ENCODE measurements at places on chromosomes 7 and 10.

- DNase-seq: peak; percentile 80
Observed at GRCh38 chr10:79562135-79562756, 2.0 kb upstream of the SFTPA2 start.

- no peak for DNase-seq
Observed at GRCh38 chr10:110714356-110714755, 70.2 kb downstream of the RBM20 start.

GRCh38 chr7:140084972-140085371, 22.2 kb upstream of the PARP12 start:
- DNase-seq: no peak

GRCh38 chr10:72704117-72704516, 12.2 kb downstream of the MCU start:
- DNase-seq: no peak

- DNase-seq: peak; percentile 63
Observed at GRCh38 chr7:44325811-44326241, 432 bp upstream of the CAMK2B start.

- DNase-seq: no peak
Observed at GRCh38 chr10:23966504-23967051, 242.4 kb upstream of the KIAA1217 start.

DNA sequence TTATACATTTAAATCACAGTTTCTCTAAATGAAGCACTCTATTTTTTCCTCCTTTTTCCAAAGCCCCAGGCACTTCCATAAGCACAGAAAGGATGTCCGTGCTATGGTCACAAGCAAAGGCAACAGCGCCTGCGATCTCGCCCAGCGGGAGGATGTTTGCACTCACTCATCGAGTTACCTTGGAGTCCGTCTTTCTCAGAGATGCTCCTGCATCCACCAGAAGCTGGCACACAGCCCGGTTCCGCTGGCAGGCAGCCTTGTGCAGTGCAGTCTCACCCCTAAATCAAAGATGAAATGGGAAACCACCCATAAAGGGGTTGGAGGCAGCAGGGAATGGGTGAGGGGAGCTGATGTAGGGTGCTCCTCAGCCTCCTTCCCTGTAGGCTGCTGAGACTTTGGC, 51.9 kb upstream of the PTN start:
- DNase-seq: peak; percentile 63

- no peak for DNase-seq
Observed at GRCh38 chr7:7737674-7738073, 19.3 kb upstream of the RPA3 start.

- DNase-seq: no peak
Observed at GRCh38 chr10:74997163-74997562, 114.3 kb upstream of the SAMD8 start.

- DNase-seq: no peak
Observed at GRCh38 chr10:108422286-108422685, 1257.8 kb upstream of the SORCS1 start.

- DNase-seq: no peak
Observed at GRCh38 chr7:100673942-100674410, 436 bp downstream of the GNB2 start.

DNA sequence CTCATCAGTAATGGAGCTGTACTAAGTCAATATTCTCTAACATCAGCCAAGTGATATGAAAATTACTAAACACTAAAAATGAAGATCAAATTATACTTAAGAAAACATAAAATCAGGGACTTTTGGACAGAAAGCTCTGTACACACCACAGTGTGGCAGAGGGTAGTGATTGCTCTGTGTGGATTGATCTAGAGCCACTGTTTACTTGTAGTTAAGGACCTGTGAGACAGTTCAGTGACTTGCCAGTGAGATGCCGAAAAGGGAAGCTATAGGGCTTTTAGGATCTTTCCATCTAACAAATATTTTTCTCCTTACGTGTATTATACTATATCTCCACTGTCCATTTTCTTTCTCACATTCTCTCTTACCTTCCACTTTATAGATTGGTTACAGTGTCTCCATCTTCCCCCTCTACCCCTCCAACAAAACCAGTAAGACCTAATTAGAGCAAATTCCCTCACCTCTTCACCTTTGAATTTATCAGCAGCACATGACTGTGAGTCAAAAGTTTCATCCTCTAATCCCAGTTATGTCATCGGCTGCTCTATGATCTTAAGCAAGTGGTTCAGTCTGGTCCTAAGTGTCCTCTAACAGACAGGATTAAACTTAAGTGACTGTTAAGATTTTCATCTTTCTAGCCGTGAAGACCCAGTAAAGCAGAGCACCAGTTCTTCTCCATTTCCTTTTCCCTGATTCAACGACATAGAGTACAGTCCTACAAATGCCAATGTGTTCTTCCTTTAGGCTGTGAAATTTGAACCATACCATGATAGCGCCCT, 6.9 kb downstream of the PIK3CG start:
- DNase-seq: no peak

DNA sequence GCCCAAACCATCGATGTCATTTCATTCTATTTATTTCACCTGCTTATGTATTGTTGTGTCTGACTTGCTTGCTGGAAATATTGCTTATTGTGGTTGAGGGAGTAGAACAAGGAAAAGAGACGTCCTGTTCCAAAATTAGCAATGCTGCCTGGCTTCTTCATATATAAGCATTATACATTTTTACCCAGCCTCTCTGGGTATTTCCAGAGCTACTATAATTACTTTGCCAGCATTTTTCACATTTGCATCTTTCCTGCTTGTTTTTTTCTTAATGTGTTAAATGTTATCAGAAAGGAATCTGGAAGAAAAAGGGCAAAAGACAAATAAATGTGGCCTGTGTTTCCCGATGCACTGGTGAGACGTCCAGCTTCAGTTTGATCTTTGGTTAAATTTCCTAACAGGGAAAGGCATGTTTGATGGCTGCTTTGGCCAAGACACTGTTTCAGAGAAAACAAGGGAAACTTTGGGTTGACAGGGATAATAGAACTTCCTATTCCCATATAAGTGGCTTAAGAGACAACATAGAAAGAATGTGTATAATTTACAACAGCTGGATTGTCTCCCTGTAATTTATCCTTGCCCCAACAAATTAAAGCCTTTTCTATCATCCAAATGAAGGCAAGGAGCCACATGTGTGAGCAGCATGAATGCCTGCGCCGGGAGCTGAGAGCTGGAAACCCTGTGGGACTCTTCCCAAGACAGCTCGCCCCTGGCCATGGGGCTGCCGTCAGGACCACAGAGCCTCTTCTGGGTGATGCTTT, 671.1 kb upstream of the CELF2 start:
- no peak for DNase-seq

- DNase-seq: no peak
Observed at GRCh38 chr7:142851919-142852318, 3.0 kb upstream of the EPHB6 start.

- DNase-seq: no peak
Observed at GRCh38 chr10:16770670-16771069, 46.6 kb downstream of the RSU1 start.

GRCh38 chr10:130763071-130763470, 548.5 kb downstream of the TCERG1L start:
- no peak for DNase-seq

DNA sequence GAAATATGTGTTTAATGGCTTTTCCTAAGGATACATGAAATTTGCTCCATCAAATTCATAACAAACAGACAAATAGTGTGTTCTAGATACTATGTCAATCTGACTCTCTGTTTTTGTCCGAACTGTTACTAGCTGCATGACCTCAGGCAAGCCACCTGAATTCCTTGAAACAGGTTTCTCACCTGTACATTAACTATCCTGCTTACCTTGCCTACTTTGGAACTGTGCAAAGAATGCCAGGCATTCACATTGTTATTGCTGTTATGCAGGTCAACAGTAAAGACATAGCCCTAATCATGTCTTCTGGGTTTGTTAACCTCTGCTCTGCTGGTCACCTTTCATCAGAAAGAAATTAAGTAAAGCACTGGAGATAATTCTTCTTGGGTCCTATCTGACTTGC, 1283.9 kb upstream of the CELF2 start:
- no peak for DNase-seq

DNA sequence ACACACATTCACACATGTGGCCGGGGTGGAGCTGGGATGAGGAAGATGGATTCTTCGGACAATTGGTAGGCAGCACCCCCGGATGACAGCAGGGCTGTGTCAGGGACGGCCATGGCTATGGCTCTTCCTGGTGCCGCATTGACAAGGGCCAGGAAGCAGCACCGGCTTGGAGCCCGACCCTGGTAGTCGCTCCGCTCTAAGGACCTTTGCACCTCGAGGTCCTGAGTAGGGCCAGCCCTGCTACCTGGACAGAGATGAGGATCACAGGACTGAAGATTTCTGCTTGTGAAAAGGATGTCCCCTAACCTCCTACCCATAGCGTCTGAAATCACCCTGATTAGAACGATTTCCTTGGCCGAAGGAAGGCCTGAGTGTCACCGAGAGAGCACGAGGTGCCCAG, 134.1 kb downstream of the ADARB2 start:
- no peak for DNase-seq

DNA sequence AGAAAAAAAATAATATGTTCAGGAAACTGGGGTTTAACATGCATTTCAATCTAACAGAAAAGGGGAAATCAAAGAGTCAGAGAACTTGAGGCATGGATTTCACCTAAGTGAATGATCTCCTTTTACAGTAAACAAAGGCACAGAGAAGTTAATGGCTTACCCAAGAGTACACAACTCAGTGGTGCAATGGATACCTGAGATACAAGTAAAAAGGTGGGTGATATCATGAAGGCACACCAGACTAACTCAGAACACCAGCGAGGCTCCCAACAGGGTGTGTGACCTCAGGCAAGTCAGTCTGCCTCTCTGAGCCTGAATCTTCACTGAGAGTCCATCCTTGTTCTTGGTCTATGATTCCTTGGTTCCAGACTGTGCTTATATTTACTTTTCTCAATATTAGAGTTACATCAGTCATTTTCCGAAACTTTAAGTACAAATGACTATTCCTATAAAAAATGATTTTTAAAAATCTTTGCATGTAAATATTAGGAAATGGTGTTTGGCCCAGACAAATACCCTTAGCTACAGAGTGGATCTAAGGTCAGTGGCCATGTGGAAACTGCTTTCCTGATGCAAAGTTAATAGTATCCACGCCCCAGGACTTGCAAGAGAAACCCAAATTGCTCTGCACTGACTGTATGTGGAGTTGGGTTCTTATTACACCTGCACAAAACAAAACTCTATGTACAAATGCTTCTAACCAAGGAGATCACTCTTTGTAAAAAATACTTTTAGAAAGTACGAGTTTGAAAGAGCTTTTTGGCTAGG, 282.8 kb upstream of the IMMP2L start:
- no peak for DNase-seq

DNA sequence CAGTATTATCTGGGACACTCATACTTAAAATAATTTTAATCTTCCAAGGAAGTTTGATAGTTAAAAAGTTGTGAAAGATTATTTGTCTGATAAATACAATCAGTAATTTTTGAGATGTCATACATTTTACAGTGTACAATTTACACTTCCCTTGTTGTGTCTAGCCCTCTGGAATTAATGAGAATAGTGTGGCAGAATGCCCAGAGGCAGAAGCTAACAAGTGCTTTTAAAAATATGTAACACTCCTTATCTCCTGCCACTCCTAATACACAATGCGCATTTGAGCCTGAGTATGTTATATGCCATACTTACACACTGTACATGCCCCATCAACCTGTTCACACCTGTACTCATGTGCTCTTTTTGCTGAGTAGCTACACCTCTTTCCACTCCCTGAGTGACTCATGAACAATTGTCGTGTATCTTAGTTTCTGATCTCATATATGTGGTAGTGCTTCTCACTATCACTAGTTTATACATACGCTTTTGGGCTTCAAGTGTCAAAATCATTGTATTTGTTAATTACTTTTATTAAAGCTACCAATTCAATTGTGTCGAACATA, 106.9 kb upstream of the GNAI1 start:
- no peak for DNase-seq

GRCh38 chr7:101833799-101834198, 16.4 kb downstream of the CUX1 start:
- no peak for DNase-seq

- DNase-seq: no peak
Observed at GRCh38 chr10:15182540-15183207, 14.2 kb upstream of the NMT2 start.

DNA sequence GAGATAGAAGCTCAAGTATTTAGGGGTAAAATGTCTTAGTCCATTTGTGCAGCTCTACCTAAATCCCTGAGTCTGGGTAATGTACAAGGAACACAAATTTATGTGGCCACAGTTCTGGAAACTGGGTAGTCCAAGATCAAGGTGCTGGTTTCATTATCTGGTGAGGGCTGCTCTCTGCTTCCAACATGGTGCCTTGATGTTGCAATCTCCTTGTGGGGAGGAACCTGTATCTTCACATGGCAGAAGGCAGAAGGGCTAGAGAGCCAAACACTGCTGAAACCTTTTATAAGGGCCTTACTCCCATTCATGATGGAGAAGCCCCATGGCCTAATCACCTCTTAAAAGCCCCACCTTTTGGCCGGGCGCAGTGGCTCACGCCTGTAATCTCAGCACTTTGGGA, 8.7 kb upstream of the BAZ1B start:
- no peak for DNase-seq

DNA sequence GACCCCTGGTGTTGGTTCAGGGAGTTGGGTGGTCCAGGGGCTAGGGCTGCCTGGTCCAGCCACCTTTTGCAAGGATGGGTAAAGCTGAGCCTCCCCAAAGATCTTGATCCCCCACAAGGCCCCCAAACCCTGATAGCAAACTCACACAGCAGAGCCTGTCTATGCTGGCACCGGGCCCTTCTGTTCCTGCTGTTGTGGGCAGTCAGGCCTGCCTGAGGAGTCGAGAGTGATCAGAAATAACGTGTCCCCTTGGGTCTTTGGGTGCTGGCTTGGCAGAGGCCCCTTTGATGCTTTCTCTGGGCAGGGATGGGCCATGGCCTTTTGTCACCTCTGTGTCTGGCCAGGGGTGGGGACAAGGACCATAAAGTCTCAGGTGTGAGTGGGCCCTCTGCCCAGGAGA, 715 bp upstream of the MUC12 start:
- no peak for DNase-seq

DNA sequence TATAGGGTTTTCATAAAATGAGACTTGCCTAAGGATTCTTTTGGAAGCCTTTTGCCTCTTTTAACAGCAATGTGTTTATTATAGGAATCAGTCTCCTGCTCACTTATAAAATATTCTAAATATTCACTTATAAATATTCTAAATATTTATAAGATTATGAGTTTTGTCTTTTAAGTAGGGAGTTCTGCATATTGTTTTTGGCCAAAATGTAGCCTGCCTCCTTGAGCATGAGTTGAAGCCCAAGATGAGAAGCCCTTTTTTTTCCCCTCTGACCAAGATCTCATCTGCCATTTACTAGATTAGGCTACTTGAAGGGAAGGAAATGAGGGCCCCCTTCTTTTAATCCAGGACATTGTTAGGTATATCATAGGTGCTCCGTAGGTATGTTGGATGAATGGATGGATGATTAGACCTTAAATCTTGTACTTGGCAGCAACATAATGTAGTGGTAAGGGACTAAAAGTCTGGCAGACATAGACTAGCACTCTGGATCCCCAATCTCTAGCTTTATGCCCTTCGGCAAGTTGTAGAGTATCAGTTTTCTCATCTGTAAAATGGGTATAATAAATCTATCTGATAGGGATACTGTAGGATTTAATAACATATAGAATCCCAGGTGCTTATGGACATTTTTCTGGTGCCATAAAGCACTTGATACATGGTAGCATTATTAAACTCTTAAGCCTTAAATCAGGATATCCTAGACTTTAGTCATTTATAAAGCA, 59.1 kb downstream of the ARID5B start:
- no peak for DNase-seq
